ENCODE measurements at places on chromosomes 7 and 10. TPM values are rescaled to one million over a fixed set of nuclear protein-coding genes. Genes with fewer than 3 reads are reported as not detected.

The TPK1 gene
- total RNA-seq = 1.3 TPM

DNA sequence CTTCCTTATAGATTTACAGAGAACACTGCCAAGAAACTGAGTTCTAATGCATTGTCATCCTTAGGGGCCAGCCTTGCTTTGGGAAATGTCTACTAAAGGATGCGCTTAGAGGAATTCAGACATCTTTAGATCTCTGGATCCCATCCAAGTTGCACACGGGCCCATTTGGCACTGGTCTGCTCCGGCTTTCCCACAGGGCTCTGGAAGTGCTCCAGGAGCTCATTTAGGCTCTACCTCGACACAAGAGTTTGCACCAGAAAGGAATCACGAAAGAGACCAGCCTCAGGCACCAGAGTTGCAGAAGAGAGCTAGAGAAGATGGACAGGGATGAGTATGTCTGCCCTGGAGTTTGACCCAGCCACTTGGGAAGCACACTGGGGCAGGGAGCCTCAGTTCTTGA lies 150.1 kb upstream of the TMEM72 start:
- H3K27me3 ChIP-seq = no peaks in the 10 kb centered on the region
- H3K4me1 ChIP-seq = no peaks in the 10 kb centered on the region
- H3K4me3 ChIP-seq = no peak overlapping the region
- DNase-seq = no peak

DNA sequence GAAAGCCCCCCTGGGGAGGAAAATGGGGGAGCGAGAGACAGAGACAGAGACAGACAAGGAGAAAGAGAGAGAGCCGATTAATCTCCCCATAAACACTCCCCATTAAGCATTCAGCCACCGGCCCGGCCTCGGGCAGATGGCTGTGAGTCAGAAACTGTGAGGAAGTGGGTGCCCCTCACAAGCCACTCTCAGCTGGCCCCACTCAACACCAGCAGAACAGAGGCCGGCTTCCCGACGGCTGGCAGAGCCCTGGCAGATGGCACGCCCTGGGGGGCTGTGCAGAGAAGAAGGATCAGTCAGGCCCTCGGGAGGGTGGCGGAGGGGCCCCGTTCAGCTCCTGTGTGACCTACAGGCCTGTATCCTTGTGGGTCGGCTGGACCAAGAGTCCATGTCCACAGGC lies 41.2 kb downstream of the CAMK2B start:
- no peak overlapping the region for H3K4me3 ChIP-seq
- no peak overlapping the region for H3K27ac ChIP-seq
- DNase-seq = no peak
- no peaks in the 10 kb centered on the region for H3K27me3 ChIP-seq
- no peaks in the 10 kb centered on the region for H3K36me3 ChIP-seq

The TMEM196 gene
- total RNA-seq = not detected

GRCh38 chr10:78028438-78029268 lies 662 bp downstream of the POLR3A start:
- peak overlapping the region; percentile 90 for H3K27ac ChIP-seq
- peaks cover 21% of the 10 kb centered on the region for H3K4me1 ChIP-seq
- peak; percentile 28 for DNase-seq
- no peaks in the 10 kb centered on the region for H3K27me3 ChIP-seq
- H3K4me3 ChIP-seq = peak overlapping the region; percentile 81

- H3K27me3 ChIP-seq = no peaks in the 10 kb centered on the region
- no peaks in the 10 kb centered on the region for H3K36me3 ChIP-seq
- no peak overlapping the region for H3K4me3 ChIP-seq
- H3K27ac ChIP-seq = no peak overlapping the region
Measured at GRCh38 chr10:98659951-98660350, 213.2 kb upstream of the HPS1 start.

The LSM8 gene
- total RNA-seq = 17.9 TPM

DNA sequence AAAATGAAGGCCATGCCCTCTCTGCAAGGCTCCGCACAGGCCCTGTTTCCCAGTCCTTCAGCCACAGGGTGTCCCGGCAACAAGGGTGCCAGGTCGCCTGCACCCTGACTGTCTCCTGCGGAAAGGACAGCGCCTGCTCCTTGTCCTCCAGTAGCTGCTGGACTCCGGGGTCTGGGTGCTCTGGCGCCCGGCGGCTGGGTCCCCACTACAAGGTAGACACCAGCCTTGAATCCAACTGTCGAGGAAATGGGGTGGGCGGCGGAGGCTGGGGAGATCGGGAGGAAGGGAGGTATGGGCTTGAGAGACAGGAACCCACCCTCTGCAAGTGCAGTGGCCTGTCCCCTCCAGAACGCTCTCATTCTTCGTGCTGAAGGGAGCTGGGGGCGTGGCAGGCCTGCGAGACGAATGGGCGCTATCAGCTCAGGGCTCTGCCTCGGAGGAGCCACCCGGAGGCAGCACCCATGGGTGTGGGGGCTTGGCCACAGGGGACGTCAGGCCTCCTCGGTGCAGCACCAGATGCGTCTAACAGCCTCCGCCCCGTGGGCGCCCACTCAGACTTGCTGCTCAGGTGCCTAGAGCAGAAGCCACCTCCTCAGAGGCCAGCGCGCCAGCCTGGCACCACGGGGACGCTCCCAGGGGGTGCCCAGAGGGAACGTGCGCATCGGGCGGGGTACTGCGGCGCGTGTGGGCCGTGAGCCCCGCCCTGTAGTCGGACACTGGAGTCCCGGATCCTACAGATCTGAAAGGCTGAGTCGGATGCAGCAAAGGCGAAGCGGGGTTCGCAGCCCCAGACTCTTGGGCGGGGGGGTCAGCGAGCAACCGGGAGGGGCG lies 15.6 kb downstream of the ADAM8 start:
- no peaks in the 10 kb centered on the region for H3K36me3 ChIP-seq
- H3K27me3 ChIP-seq = no peaks in the 10 kb centered on the region

DNA sequence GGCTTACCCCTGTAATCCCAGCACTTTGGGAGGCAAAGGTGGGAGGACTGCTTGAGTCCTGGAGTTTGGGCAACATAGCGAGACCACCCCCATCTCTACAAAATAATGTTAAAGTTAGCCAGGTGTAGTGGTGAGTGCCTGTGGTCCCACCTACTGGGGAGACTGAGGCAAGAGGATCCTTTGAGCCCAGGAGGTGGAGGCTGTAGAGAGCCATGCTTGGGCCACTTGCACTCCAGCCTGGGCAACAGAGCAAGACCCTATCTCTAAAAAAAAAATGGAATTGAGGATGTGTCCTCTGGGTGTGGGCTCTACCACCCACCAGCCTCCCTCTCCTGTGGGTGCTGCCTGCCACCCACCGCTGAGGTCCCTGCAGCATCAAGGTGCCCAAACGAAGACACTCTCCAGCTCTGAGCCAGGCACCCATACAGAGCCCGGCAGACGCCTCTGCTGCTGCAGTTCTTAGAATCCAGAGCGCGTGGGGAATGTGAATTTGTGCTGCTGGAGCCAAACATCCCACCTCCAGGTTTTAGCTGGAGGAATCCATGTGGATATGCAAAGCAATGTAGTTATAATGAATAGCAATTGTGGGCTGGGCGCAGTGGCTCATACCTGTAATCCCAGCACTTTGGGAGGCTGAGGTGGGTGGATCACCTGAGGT lies 176.0 kb upstream of the TNRC18 start:
- H3K27ac ChIP-seq = no peak overlapping the region
- no peak overlapping the region for H3K4me3 ChIP-seq
- peaks cover 8% of the 10 kb centered on the region for H3K4me1 ChIP-seq

DNA sequence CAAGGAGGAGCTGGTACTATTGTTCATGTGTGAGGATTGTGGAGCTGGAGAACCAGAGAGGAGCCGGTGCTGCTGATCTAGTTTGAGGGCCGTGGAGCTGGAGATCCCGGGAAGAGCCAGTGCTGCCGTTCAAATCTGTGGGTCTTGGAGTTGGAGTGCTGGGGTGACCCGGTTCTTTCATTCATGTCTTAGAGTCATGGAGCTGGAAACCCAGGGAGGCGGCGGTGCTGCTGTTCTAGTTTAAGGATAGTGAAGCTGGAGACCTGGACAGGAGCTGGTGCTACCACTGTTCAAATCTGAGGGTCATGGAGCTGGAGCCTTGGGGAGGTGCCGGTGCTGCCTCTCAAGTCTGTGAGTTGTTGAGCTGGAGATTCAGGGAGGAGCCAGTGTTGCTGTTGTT lies 88.5 kb upstream of the ZNF479 start:
- H3K36me3 ChIP-seq = no peaks in the 10 kb centered on the region
- no peak overlapping the region for H3K27ac ChIP-seq
- no peak for DNase-seq
- H3K4me3 ChIP-seq = no peak overlapping the region

DNA sequence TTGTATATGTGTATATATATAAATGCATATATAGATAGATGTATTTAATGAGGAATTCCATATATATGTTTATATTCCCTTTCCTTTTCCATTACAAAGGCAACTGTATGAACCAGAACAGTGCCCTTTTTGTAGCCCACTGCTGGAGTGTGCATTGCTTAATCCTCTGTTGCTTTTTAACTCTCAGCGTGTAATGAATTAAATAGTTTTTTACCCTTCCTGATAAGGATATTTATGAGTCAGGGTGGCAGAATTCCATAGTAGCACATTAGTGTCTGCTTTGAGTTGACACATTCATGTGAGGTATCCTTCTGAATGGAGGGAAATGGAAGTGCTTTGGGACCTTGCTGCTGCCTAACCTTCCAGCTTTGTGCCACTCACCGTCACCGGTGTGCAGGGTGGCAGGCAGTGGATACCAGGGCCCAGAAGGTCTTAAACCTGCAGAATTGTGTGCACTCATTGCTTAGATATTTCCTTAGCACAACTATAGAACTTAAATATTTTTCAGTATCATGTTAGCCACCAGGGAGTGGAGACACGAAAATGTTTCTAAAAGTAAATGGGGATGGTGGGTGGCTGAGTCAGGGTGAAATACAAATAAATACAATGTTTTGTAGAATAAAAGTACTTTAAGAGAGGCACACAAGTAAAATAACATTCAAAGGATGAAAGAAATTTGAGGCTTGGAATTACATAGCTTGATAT lies 117.9 kb downstream of the SND1 start:
- no peaks in the 10 kb centered on the region for H3K36me3 ChIP-seq
- H3K27me3 ChIP-seq = no peaks in the 10 kb centered on the region
- H3K4me1 ChIP-seq = peaks cover 19% of the 10 kb centered on the region
- no peak for DNase-seq

The SPDYE11 gene
- not detected for total RNA-seq

DNA sequence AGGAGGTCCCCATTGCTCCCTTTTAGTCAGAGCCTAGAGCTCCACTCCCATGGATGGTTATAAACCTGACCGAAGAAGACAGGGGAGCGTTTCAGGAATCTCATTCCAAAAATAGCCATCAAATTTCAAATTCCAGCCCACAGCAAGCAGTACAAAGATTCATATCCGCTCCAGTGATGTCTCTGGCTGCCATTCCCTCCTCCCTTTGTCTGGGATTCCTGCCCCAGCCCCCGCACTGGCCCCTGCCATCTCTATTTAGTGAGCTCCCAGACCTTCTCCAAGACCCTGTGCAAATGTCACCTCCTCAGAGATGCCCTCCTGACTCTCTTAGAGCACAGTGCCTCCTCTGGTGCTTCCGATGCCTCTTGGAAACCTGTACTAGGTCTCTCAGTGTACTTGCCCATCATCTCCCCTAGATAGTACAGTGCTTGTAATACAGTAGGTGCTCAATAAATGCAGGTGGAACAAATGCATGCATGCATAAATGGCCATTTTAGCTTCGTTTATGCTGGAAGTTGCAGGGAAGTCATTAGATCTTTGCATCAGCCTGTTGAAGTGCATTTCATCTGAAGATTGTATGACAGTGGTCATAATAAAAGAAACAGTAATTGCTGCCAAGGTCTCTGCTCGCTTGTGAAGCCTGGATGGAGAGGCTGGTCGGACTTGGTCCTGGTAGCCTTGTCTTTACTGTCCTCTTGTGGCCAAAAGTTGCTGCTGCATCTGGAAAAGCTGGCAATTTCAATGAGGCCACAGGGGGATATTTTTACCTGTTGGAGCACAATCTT lies 32.0 kb upstream of the HABP2 start:
- no peaks in the 10 kb centered on the region for H3K36me3 ChIP-seq
- no peak overlapping the region for H3K4me3 ChIP-seq

DNA sequence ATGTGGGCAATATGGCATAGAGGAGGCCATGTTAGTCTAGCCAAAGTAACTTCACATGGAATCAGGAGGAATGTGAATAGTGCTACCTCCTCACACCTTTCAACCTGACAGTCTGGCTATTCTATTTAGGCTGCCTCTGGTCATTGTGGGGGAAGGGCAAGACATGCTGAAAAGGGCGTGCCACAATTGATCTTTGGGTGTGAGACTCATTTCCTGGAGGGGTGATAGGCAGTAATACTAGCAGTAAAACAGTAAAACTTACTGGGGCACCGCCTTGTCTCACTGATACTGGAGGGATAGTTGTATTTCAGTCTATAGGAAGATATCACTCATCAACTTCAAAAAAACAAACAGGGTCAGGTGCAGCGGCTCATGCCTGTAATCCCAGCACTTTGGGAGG lies 88.7 kb downstream of the TMEM168 start:
- H3K4me1 ChIP-seq = peaks cover 14% of the 10 kb centered on the region
- H3K27ac ChIP-seq = no peak overlapping the region
- H3K27me3 ChIP-seq = no peaks in the 10 kb centered on the region
- DNase-seq = no peak
- H3K36me3 ChIP-seq = no peaks in the 10 kb centered on the region

DNA sequence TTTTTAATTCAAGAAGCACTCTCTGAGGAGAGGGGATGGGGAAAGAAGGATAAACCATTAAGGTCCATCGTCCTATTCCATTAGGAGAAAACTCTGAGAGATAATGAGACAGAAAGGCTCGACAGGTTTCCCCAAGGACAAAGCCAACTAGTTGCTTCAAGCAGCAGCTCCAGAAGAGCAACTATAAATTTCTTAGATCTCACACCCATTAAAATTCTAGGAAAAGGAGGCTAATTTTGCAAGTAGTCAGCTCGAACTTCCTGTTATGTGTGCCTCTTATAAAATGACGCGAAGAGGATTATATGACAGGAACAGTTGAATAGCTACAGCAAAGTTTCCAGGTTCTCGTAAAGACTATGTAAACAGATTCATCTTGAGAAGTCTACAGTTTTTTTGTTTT lies 52.0 kb upstream of the ST8SIA6 start:
- H3K4me1 ChIP-seq = no peaks in the 10 kb centered on the region
- H3K4me3 ChIP-seq = no peak overlapping the region
- H3K27ac ChIP-seq = no peak overlapping the region
- no peak for DNase-seq
- H3K27me3 ChIP-seq = no peaks in the 10 kb centered on the region

The PRSS1 gene
- total RNA-seq = 29,602 TPM

DNA sequence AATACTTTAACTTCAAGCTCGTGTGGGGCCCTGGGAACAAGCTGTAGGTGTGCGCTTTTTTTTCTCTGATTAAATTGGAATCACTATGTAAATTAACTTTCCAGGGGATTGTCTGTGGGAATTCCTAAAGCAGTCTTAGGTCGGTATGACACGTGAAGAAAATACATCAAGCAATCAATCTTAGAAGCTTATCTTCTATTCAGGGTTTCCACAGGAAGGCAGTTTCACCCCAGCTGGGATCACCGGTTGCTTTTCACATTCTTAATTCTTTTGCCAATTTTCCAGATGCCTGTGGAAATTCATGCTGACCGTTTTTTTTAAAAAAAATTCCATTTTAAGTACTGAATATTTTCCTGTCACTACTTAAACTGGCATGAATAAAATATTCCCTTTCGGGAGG lies 41.9 kb downstream of the CAMK1D start:
- H3K27me3 ChIP-seq = no peaks in the 10 kb centered on the region
- H3K4me3 ChIP-seq = no peak overlapping the region

- no peak overlapping the region for H3K4me3 ChIP-seq
- H3K27ac ChIP-seq = no peak overlapping the region
- DNase-seq = no peak
- no peaks in the 10 kb centered on the region for H3K4me1 ChIP-seq
- no peaks in the 10 kb centered on the region for H3K27me3 ChIP-seq
- H3K36me3 ChIP-seq = no peaks in the 10 kb centered on the region
Measured at GRCh38 chr7:21414795-21415393, 13.0 kb upstream of the SP4 start.

All from body of pancreas (tissue), 4 donors.